Right ventricle myocardium superior (tissue), 1 donor: ENCODE measurements at places on chromosomes 7 and 10.

DNA sequence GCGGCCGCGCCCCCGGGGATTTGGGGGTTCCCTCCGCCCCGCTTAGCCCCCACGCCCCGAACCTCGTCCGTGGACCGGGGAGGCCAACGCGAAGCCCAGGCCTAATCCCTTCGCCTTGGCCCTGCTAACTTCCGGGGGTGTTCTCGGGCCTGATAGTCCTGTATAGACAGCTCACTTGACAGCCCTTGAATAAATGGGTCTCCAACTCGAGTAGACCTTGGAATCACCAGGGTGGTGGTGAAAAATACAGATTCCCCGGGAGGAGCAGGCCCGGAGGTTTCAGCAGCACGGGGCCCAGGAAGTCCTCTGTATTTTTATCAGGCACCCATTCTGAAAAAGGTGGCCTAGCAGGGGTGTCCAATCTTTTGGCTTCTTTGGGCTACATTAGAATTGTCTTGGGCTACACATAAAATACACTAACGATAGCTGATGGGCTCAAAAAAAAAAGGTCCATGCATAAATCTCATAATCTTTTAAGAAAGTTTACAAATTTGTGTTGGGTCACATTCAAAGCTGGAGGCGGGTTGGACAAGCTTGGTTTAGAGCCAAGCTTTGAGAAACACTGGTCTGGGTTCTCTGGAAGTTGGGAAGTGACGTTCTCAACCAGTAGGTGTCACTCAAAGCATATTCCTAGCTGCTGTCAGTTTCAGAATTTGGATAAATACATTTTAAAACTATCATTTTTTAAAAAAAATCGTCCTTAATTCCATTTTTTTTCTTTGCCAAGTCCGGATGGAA lies 221.7 kb downstream of the PHTF2 start:
- DNase-seq: no peak

GRCh38 chr7:37089972-37090371 lies 358.7 kb downstream of the ELMO1 start:
- no peak for DNase-seq

- peak; percentile 27 for DNase-seq
Observed at GRCh38 chr7:159108491-159108890, 36.2 kb downstream of the VIPR2 start.

DNA sequence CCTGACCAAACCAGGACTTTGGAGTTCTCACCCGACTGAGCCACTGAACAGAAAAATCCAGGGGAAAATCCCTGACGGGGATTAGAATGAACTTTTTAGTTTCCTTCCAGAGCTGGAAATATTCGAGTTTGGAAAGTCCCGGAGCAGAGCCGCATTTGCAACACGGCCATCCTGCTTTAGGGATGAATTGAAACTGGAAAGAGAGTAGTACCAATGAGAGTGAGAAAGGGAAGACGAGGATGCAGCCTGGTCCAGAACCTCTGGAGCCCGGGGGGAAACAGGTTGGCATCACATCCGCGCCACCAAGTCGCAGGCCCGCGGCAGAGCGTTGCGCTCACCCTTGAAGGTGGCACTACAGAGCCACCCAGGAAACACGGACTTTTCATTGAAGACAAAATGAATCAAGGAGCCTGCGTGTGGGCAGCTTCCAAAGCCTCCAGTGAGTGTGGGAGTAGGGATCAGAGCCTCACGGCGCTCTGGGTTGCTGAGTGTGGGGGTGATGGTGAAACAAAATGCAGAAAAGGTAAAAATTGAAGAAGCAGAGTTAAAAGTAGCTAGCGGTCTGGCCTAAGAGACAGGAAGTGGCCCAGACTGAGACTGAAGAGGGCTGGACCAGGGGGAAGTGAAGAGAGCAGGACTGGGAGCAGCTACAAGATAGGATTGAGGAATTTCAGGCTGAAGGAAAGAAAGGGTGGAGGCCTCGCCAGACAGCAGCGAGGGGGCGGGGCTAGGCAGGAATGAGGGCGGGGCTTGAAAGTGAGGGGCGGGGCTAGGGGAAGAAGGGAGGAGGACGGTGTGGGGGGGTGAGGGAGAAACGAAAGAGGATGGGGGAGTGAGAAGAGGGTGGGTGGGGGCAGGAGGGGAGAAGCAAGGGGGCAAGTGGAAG lies 1.8 kb downstream of the SMURF1 start:
- peak; percentile 65 for DNase-seq

DNA sequence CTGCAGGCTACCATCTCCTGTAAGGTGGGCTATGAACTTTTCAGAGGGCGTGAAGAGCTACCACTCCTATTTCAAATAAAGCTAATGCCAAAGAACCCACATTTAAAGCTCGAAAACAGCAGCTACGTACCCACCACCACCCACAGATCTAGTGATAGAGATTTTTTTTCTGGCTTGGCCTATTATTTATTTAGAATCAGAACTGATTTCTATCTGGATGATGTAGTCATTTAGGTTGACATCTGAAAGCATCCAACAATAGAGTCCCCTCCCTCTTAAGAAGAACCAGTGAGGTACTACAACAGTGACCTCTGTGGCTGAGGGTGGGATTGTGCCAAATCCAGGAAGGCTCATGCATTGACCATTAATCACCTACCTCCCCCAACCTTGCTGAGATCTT lies 113.8 kb upstream of the ADO start:
- DNase-seq: no peak

DNA sequence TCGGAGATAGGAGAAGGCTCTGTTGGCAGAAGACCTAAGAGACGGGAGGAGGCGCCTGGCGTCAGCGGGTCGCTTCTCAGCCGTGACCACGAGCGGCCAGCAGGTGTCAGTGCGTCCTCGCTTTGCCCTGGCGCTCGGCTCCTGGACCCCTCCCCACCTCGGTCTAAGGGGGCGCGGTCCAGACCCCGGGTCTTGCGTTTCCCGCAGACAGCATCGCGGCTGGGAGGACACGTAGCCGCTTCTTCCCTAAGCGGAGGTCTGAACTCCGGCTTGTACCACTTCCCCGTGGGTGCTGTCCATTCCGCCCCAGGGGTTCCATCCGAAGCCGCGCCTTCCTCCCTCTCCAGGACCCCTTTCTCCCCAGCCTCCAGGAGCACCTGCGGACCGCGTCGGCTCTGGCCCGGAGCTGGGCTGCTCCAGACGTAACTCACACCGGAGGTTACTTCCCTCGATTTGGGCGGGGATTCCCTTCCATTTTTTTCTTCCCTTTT lies 593 bp upstream of the ADRA2A start:
- peak; percentile 75 for DNase-seq

DNA sequence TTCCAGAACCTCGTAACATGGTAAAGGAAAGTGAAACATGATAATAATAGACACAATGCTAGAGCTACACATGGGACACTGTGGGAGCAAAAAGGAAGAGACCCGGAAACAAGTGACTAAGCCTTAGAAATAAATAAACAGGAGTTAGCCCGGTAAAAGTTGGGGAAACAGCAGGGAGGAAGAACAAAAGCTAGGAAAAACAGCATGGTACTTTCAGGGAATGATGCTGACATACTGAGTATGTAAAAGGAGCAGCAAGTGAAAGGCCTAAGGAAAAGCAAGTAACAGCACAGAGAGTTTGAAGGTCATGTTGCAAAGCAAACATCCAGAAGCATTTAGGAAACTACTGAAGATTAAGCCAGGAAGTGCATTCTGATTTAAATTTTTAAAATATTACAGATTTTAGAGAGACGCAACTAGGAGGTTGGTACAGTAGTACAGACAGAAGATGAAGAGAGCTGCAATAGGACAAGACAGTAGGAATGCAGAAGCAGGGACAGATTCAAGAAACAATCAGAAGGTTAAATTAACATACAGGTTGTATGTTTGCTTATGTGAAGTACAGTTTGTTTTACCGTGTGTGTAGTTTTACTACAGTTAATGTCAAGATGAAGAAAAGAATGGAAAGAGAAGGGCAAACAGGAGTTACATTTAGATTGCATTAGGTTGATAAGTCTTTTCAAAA lies 63.7 kb downstream of the ARHGAP12 start:
- no peak for DNase-seq
